ENCODE measurements at places on chromosomes 13 and 19.

DNA sequence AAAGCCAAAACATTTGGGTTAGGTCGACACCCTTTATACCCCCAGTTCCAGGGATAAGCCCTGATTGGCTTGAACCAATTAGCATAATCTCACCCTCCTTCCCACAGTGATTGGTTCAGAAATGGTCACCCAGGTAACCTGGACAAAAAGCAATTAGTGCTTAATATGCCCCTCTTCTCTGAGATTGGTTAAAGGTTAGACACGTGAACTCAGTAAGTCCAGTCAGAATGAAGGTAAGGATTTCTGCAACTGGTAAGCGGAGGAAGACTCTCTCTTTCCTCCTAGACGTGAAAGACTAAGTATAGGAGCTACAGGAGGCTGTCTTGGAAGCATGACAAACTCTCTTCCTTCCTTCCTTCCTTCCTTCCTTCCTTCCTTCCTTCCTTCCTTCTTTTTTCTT, 1.3 kb upstream of the PNMA8C start:
- DNase-seq, result no peak

DNA sequence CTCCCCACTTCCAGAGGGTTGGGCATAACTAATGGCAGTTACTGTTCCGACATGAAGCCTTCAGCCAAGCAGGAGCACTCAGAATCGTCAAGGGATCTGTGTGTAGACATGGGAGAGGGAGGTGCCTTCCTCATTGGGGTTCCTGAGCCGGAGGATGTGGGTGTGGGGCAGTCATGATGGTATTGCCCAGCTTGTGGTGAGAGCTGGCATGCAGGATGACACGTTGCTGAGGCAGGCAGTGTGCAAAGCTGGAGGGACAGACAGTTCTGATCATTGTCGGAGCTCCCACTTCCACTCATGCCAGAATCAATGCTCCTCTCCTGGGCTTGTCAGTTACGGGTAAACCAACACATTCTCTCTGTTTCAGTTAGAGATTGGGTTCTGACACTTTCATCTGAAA, 83.9 kb upstream of the TSC22D1 start:
- no peak for DNase-seq

DNA sequence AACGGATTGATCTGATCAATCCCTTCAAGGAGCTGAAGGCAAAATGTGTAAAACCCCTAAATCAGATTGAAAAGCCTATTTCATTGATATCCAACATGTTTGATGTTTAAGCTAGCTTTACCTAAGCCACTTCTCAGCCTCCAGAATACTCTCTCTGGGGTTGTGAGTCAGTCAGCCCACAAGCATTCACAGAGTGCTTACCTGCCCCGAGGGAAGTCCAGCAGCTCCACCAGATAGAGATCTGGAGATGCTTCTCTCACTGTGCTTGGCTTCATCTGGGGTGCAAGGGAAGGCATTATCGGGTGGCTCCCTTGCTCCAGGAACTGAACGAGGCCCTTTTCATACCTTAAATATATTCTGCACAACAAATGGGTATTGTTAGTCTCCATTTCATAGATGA, 159.7 kb downstream of the OXGR1 start:
- no peak for DNase-seq

- DNase-seq, result no peak
Measured at GRCh38 chr19:14517446-14517839, 754 bp downstream of the DNAJB1 start.

GRCh38 chr19:11141937-11142527, 13.6 kb downstream of the SPC24 start:
- DNase-seq, result no peak

DNA sequence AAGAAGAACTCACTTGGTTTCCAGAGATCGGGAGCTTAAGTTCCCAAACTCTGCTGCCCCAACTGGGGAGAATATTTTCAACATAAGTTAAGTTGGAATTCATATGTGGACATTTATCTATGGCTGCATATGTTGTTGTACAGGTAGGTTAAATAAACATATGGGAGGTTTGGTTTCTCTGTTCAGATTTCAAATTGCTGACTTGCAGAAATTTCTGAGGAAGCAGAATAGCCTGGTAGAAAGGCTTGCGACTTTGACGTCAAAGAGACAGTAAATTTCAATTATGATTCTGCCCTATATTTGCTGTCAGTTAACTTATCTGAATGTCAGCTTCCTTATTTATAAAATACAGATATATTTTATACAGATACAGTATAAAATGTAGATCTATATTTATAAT, 40.0 kb upstream of the TPP2 start:
- no peak for DNase-seq

- DNase-seq, result no peak
Measured at GRCh38 chr13:99842405-99842804, 129.2 kb downstream of the ZIC5 start.

DNA sequence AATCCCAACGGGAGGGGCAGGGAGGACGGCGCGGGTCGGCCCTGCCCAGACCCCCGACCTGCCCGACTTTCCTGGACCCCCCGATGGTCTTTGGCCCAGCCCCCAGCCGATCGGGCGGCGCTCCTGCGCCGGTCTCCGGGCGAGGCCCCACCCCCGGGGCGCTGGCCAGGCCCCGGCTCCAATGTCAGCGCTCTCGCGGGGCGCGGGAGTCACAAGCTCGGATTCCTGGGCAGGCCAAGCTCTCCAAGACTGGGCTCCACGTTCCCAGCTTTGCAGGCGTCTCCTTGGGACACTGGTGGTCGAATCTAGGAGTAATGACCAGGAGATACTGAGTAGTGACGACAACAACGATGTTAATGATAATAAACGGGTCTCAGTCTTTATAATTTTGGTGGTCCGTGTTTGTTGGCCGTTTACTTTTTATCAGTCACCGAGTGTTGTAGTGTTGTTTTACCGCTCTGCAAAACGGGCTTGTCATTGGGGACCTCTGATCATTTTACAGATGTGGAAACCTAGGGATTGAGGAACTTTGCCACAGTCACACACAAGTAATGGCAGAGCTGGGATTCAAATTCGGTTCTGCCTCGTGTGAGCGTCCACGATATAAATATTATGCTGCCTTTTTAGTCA, 545 bp downstream of the RAD23A start:
- peak; percentile 76 for DNase-seq

DNA sequence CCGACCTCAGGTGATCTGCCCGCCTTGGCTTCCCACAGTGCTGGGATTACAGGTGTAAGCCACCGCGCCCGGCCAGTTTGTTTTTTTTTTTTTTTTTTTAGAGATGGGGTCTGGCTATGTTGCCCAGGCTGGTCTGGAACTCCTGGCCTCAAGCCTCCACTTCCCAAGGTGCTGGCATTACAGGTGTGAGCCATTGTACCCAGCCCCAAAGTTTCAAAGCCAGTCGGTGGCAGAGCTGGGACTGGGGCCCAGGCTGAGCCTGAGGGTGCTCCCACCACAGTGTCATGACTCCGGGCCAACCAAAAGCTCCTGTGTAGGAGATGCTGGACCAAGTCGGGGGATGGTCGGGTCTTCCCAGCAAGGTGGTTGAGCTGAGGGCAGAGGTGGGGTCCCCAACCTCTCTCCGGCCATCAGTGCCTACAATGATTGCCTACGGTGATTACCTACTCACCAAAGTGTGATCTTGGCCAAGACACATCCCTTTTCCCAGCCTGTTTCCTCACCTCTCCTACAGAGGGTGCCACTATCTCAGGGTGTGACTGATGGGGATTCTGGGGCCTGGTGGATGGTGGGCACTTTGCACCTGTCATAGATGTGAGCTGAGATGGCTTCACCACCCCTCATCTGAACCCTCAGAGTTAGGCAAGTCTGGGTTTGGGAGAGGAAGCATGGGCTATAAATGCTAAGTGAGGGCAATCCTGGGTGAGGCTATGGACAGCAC, 5.9 kb upstream of the SAMD1 start:
- no peak for DNase-seq

DNA sequence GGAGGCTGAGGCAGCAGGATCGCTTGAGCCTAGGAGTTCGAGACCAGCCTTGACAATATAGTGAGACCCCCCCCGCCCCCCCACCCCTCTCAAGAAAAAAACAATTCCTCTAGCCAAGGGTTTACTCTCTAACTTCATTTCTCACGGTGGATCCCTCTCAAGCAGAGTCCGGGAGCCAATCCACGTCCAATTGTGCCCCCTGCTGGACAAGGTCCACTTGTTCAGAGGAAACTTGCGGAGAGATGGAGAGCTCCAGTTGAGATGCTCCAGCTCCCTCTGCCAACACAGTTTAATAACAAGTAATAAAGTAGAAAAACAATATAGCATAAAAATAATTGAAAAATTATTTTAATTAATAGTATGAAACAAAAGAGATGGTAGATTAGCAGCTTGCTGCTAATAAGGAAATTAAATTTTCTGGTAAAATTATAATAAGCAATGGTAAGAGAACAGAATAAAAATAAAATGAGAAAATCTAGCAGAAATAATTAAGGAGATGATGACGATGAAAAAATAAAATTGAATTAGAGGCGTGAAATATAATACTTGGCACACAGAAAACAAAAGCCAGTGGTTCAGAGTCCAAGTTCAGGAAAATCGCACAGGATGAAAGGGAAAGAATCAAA, 14.5 kb upstream of the SIGLEC14 start:
- peak; percentile 80 for DNase-seq

GRCh38 chr19:54921082-54921481, 15.1 kb downstream of the NCR1 start:
- no peak for DNase-seq

- no peak for DNase-seq
Measured at GRCh38 chr13:30861163-30861562, 44.9 kb upstream of the MEDAG start.

- DNase-seq, result no peak
Measured at GRCh38 chr13:113327391-113327765, 30.3 kb downstream of the LAMP1 start.

All from liver (tissue), 10 donors.